ENCODE measurements at places on chromosomes 7 and 10. TPM values are rescaled to one million over a fixed set of nuclear protein-coding genes. Genes with fewer than 3 reads are reported as not detected.

RPEL1 gene
- not detected for total RNA-seq

KIF5B gene
- total RNA-seq = 124 TPM

TACR2 gene
- 0.12 TPM for total RNA-seq

LRRD1 gene
- not detected for total RNA-seq

CYREN gene
- total RNA-seq = 48.7 TPM

ZNF853 gene
- 0.32 TPM for total RNA-seq

SOSTDC1 gene
- total RNA-seq = 0.73 TPM

TASOR2 gene
- total RNA-seq = 108 TPM

NUDT13 gene
- total RNA-seq = 0.97 TPM

WNT8B gene
- not detected for total RNA-seq

PKD1L1 gene
- total RNA-seq = 0.12 TPM

LDB1 gene
- 90.1 TPM for total RNA-seq

GTF2I gene
- total RNA-seq = 153 TPM

SPDYE9 gene
- not detected for total RNA-seq

Data from hair follicle dermal papilla cell (primary cell).